ENCODE measurements at places on chromosomes 2 and 18.

GRCh38 chr18:80213182-80213581 is 34.1 kb downstream of the PARD6G start:
- DNase-seq = no peak

DNA sequence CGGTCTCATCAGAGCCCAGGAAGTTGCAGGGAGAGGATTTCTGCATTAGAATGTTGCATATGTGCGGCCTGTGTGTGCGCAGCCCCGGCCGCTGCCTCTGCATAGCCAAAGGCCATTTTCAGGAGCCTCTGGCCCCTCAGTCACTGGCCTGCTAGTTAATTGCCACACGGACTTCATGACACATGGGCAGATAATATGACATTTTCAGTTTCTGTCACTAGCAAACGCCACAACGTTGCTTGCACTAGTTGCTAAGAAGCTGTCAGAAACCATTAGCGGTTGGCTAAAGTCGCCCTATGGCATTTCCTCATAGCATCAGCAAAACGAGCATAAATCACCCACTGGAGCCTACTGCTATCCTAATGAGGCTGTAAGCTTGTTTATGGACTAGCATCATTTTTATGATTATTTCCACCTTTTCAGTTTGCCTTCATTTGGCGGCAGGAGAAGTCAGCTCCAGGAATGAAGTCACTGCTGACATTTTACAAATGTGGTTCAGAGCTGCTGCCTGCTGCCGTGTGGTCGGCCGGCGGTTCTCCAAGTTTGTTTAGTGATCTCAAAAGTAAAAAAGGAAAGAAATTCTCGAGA is 73.7 kb downstream of the MEIS1 start:
- peak; percentile 22 for DNase-seq

DNA sequence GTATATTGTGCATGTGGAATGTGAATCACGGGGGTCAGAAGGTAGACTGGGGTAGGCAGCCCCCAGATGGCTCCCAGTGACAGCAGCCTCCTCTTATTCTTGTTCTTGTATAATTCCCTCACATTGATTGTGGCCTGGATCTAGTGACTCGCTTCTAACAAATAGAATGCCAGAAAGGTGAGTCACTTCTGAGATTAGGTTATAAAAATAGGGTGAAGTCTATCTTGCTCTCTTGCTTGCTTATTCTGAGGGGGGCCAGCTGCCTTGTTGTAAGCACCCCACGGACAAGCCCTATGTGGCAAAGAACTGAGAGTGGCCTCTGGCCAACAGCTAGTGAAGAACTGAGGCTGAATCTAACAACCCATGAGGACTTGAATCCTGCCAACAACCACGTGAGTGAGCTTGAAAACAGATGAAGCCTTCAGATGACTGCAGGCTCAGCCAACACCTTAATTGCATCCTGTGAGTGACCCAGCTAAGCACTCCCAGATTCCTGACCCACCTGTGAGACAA is 15.6 kb upstream of the RMND5A start:
- peak; percentile 69 for DNase-seq

DNA sequence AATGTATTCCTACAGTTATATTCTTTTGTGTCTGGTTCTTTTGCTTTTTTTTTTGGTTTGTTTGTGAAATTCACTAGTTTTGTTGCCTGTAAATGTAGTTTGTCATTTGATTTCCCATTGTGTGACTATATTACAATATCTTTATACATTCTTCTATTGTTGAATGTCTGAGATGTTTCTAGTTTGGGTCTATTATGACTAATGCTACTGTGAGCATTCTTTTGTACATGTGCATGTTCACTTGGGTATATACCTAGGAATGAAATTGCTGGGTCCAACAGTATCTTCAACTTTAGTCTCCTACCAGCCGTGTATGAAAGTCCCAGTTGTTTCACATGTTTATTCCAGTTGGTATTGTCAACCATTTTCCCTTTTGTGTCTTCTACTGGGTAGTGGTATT is 112.7 kb upstream of the RBMS1 start:
- no peak for DNase-seq

DNA sequence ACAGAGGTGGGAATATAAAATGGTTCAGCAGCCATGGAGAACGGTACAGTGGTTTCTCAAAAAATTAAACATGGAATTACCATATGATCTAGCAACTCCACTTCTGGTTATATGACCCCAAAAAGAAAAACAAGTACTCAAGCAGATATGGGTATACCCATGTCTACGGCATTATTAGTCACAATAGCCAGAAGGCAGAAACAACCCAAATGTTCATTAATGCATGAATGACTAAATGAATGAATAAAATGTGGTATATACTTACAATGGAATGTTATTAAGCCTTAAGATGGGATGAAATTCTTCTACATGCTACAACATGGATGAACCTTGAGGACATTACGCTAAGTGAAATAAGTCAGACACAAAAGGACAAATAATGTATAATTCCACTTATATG is 266.8 kb upstream of the FBXO11 start:
- no peak for DNase-seq

DNA sequence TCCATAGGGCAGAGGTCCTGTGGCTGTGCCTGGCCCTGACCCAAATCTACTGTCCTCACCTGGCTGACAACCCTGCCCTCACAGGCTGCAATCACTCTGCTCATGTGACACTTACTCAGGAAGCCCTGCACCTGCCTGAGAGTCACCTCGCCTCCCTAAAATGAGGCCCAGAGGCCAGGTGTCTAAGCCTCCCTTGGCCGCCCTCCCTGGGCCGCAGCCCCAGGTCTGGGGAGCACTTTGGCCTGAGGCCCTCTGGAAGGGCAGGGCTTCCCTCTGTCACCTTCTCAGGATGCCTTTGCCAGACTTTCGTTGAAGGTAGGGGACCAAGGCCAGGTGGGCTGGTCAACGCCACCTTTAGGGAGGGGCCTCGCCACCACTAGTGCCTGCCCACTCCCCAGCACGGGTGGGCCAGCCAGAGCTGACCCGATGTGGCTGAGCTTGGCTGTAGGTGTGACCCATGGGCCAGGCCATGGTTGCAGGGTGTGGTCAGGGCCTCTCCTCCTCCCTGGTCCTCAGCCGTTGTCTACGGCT is 6.1 kb upstream of the GPC1 start:
- no peak for DNase-seq

GRCh38 chr2:173763641-173764040 is 201.5 kb downstream of the SP3 start:
- no peak for DNase-seq

DNA sequence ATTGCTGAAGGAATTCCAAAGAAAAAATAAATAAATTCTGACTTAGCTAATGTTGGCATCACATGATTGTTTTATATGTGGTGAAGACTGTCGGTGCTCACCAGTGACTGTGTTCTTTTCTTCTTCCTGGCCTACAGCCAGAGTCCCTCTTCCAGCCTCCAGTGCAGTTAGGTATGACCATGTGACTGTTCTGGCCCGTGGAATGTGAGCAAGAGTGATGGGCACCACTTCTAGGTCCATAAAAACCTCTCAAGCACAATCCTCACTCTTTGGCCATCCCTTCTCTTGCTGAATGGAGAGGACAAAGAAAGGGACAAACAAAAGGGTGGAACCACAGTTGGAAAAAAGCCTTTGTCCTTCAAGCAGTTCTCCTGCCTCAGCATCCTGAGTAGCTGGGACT is 39.0 kb upstream of the BMPR2 start:
- DNase-seq = no peak

GRCh38 chr2:222761888-222762287 is 90.4 kb downstream of the MOGAT1 start:
- DNase-seq = no peak

DNA sequence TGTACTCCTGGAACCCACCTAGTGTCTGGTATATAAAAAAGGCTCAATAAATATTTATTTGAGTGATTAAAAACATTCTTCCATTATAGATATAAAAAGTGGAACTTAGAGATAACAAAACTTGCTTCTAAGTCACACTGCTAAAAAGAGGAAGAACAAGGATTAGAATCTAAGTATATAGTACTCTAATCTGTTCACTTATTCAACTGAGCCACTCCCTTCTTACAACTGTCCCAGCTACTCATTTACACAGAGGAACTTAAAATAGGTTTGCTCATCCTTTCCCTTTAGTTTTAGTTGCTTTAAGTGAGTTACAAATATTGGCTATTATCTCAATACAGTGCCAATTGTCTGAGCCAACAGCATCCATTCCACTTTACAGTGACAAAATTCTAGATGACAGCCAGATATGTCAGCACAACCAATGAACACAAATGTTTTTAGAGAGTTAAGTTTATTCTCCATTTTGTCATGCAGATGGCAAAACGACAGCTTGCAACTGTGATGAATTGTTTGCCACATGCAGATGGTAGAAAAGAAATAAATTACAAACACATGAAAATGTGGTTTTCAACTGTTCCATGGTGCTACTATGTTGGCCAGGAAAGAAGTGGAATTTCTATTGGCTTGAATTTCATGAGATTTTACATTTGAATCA is 280.7 kb upstream of the ZC3H15 start:
- no peak for DNase-seq

DNA sequence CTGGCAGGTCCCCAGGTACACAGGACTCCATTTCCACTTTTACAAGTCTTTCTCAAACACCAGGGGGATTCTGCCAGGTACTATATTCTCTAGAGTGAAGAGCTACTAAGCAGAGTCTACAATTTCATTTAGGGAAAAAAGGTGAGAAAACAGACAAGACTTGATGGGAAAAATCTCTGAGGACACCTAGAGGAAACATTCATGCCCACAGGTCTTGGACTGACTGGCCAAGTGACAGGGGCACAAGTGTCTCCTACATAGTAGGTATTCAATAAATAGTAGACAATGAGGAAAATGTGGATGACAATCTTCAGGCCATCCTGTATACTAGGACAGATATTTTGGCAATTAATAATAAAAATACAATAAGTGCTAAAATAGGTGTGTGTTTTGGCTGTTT is 228.6 kb downstream of the CLIP4 start:
- peak; percentile 18 for DNase-seq

GRCh38 chr2:236674238-236674637 is 104.6 kb downstream of the ACKR3 start:
- no peak for DNase-seq

DNA sequence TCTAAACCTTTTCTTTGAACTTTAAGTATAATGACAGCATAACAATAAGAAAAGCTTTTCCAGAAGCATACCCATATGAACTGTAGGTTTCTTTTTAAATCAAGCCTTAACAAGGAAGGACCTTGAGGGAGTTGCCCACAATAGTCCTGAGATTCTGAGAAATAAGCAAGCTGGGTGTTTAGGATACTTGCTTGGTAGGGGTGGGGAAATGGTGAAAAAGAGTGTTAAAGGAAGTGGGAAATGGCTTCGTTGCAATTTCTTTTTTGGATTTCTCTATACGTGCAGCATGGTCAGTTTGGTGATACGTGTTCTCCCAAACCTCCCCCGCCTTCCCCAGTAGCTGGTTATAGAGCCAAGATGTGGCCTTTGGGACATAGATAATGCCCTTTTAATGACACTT is 17.2 kb downstream of the INSIG2 start:
- no peak for DNase-seq

DNA sequence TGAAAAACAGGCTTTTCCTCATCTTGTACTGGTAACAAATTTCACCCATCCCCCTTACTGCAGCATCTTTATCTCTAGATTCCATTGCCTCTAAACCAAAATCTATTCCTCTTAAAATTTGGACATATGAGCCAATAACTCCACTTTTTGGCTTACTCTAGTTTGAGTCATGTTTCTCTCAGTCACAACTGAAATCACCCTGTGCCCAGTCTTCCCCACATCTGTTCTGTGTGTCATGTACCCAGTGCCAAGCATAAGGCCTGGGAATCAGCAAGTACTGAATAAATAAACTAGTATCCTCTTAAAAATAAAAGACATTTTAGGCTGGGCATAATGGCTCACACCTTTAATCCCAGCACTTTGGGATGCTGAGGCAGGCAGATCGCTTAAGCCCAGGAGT is 20.8 kb upstream of the CHN1 start:
- no peak for DNase-seq

- DNase-seq = no peak
Measured at GRCh38 chr2:71728036-71728435, 274.7 kb downstream of the DYSF start.

GRCh38 chr2:240431661-240432424 is 3.6 kb upstream of the GPC1 start:
- DNase-seq = no peak

DNA sequence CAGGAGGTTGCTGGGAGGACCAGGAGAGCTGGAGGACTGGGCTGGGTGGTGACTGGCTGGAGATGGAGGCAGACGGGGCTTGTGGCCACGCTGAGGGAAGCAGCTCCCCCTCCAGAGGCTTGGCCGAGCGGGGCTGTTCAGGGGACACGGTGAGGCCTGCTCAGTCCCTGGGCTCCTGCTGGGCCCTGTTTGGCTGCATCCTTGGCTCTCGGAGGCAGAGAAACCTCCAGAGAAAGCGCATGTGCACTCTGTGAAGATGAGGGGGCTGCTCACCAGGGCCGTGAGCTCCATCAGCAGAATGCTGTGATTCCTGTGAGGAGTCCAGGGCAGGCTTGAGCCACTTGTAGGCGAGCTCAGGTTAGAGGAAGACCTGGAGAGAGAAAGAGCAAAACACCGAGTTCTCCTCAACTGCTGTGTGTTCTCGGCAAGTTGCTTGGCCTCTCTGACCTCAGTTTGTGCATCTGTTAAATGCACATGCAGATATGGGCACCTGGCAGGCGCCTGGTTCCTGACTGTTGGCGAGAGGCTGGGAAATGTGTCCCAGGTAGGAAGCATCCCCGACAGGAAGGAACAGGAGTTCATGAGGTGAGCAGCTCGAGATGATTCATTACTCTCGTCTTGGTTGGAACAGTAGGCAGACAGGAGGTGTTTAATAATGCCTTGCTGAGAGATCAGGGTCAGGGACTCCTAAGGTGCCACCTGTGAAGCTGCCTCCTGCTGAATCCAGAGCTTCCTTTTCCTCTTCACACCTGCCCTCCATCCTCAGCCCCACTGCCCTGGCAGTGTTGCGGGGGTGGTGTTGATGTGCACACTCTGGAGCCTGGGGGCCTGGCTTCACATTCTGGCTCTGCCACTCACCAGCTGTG is 941 bp downstream of the ZAP70 start:
- DNase-seq = no peak

- DNase-seq = no peak
Measured at GRCh38 chr2:234399451-234400246, 97.2 kb downstream of the ARL4C start.

Data from mesendoderm (in vitro differentiated cells).